ENCODE measurements at places on chromosomes 7 and 10.
A peak's percentile ranks its signal among the peaks of the same experiment; 100 is the strongest.

DNA sequence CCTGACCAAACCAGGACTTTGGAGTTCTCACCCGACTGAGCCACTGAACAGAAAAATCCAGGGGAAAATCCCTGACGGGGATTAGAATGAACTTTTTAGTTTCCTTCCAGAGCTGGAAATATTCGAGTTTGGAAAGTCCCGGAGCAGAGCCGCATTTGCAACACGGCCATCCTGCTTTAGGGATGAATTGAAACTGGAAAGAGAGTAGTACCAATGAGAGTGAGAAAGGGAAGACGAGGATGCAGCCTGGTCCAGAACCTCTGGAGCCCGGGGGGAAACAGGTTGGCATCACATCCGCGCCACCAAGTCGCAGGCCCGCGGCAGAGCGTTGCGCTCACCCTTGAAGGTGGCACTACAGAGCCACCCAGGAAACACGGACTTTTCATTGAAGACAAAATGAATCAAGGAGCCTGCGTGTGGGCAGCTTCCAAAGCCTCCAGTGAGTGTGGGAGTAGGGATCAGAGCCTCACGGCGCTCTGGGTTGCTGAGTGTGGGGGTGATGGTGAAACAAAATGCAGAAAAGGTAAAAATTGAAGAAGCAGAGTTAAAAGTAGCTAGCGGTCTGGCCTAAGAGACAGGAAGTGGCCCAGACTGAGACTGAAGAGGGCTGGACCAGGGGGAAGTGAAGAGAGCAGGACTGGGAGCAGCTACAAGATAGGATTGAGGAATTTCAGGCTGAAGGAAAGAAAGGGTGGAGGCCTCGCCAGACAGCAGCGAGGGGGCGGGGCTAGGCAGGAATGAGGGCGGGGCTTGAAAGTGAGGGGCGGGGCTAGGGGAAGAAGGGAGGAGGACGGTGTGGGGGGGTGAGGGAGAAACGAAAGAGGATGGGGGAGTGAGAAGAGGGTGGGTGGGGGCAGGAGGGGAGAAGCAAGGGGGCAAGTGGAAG is 1.8 kb downstream of the SMURF1 start:
- peaks cover 46% of the 10 kb centered on the region for H3K4me1 ChIP-seq
- peak overlapping the region; percentile 94 for H3K27ac ChIP-seq
- no peaks in the 10 kb centered on the region for H3K27me3 ChIP-seq
- DNase-seq, result no peak
- H3K4me3 ChIP-seq, result peak overlapping the region; percentile 68

DNA sequence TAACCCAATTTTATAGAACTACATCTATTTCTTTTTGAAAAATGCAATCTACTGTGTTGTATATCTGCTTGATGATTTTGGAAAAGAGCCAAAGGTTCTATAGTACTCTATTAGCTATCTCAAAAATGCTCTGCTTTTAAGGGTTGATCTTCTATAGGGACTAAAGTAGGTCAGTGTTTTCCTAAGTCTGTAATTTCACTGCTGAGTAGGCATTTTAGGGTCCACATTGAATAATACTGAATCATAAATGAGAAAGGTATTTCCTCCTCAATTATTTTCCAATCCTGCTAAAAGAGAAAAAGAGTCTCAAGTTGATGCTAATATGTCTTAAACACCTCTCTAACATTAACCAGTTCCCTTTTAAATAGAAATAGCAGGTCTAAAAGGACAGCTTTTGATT is 244.2 kb downstream of the LHFPL3 start:
- no peaks in the 10 kb centered on the region for H3K4me1 ChIP-seq
- no peak overlapping the region for H3K27ac ChIP-seq
- no peak overlapping the region for H3K4me3 ChIP-seq
- no peak for DNase-seq
- no peaks in the 10 kb centered on the region for H3K36me3 ChIP-seq
- peaks cover 22% of the 10 kb centered on the region for H3K27me3 ChIP-seq

DNA sequence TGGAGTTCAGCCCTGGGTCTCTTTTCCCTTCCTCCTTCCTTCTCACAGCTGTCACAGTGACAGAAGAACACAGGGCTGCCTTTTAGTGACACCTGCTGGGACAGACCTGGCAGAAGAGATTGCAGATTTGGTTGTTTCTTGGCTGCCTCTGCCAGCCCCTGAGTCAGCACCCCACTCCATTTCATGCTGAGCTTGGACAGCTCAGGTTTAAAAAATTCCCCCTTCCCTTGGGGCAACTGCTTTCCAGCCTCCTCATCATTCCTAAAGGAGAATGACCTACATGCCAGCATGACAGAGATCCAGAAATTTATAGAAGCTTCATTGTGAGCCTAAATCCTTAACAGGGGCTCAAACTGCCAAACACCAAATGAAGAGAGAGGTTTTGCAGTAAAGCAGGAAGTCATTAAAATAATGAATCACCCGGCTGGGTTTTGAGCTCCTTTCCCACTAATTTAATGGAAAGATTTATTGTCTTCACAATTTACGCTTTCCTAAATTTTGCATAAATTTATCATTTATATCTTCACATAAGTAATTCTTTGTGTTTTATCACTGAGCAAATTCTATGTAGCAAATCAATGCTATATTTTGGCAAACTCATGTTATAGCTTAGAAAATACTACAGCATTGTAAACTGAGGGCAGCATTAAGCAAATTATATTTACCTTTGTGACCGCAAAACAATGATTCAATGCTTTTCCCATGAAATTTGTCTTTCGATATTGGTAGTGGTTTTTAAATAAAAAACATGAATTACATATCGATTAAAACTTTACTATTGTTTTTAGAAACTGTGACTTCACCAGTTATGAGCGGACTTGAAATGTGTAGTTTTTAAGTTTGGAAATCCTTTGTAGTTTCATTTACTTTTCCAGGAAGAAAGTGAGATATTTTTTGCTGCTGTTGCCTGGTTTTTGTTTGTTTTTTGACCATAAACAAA is 399.5 kb upstream of the ANKRD30A start:
- peak; percentile 17 for DNase-seq
- no peaks in the 10 kb centered on the region for H3K36me3 ChIP-seq
- H3K4me3 ChIP-seq, result no peak overlapping the region
- peaks cover 11% of the 10 kb centered on the region for H3K4me1 ChIP-seq
- H3K27ac ChIP-seq, result peak overlapping the region; percentile 24

DNA sequence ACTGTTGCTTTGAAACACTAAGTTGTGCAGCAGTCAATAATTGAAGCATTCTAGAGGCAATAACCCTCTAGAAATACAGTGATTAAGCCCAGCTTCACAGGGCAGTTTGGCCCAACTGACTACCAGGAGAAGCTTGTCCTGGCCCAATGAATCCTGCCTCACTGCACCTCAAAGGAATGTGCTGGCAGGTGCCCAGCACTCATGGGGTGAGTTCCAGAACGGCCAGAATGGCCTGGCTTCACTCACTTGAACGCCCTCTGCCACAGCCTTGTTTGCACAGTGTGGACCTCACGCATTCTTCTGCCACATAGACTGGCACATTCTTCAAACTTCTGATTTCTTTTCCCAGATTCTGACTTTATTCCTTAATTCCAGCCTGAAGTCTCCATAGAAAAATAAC is 6.6 kb upstream of the ITIH2 start:
- peaks cover 2% of the 10 kb centered on the region for H3K36me3 ChIP-seq
- no peak overlapping the region for H3K27ac ChIP-seq
- DNase-seq, result no peak
- H3K4me1 ChIP-seq, result peaks cover 11% of the 10 kb centered on the region

DNA sequence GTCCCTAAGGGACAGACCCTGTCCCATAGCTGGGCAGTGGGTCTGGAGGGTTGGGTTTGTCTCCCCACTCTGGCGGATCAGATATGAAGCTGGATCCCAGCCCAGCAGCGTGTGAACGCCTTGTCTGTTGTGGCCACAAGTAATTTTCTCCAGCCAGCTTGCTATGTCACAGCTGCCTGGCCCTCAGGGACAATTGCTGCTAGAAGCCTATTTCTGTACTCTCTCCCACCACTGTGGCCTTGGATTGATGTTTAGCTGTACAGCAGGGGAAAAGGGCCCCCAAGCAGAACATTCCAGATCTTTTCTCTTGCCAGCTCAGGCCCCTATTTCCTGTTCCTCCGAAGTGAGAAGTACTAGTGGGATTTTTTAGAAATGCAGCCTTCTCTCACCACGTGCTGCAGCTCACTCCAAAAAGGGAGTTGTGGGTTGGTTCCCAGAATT is 53.5 kb upstream of the WAC start:
- DNase-seq, result no peak
- no peaks in the 10 kb centered on the region for H3K4me1 ChIP-seq
- no peak overlapping the region for H3K27ac ChIP-seq
- no peak overlapping the region for H3K4me3 ChIP-seq
- peaks cover 1% of the 10 kb centered on the region for H3K36me3 ChIP-seq

DNA sequence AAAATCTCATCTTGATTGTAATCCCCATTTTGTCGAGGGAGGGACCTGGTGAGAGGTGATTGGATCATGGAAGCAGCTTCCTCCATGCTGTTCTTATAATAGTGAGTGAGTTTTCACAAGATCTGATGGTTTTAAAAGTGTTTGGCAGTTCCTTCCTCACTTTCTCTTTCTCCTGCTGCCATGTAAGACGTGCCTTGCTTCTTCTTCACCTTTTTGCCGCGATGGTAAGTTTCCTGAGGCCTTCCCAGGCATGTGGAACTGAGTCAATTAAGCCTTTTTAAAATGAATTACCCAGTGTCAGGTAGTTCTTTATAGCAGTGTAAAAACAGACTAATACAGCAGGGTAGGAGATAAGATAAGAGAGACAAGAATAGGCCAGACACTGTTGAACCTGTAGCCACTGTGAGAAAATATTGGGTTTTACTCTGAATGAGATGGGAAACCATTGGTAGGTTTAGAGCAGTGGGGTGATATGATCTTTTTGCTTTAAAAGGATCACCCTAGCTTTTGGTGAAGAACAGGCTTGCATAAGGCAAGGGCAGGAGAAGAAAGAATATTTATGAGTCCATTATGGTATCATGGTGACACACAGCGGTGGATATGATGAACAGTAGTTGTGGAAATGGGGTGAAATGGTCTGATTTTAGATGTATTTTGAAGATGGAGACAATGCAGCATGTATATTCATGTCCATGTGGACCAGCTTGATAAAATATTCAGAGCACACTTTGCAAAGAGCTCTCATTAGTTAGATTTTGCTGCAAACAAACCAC is 11.5 kb downstream of the OR6B1 start:
- H3K36me3 ChIP-seq, result no peaks in the 10 kb centered on the region
- H3K27me3 ChIP-seq, result no peaks in the 10 kb centered on the region
- no peaks in the 10 kb centered on the region for H3K4me1 ChIP-seq
- H3K27ac ChIP-seq, result no peak overlapping the region
- DNase-seq, result no peak
- H3K4me3 ChIP-seq, result no peak overlapping the region

DNA sequence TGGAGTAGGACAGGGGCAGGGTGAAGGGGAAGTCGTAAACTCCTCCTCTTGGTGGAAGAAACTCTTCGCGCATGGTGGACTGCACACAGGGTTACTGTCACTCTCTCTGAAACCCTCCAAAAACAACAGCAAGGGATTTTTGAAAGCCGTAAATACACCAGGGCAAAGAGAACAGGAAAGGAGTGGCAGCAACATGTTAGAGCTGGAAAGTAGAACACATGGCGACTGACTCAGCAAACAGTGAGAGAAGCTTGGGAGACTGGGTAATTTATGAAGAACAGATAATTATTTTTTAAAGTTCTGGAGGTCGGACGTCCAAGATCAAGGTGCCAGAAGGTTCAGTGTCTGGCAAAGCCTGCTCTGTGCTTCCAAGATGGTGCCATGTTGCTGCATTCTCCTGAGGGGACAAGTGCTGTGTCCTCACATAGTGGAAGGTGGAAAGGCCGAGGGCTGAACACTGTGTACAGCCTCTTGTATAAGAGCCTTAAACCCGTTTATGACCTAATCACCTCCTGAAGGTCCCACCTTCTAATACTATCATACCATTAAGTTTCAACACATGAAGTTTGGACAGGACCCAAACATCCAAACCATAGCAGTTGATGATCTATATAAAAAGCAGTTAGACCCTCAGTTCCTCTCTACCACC is 22.5 kb upstream of the C10orf53 start:
- no peaks in the 10 kb centered on the region for H3K36me3 ChIP-seq
- no peak for DNase-seq
- peaks cover 20% of the 10 kb centered on the region for H3K27me3 ChIP-seq
- H3K4me1 ChIP-seq, result peaks cover 4% of the 10 kb centered on the region

DNA sequence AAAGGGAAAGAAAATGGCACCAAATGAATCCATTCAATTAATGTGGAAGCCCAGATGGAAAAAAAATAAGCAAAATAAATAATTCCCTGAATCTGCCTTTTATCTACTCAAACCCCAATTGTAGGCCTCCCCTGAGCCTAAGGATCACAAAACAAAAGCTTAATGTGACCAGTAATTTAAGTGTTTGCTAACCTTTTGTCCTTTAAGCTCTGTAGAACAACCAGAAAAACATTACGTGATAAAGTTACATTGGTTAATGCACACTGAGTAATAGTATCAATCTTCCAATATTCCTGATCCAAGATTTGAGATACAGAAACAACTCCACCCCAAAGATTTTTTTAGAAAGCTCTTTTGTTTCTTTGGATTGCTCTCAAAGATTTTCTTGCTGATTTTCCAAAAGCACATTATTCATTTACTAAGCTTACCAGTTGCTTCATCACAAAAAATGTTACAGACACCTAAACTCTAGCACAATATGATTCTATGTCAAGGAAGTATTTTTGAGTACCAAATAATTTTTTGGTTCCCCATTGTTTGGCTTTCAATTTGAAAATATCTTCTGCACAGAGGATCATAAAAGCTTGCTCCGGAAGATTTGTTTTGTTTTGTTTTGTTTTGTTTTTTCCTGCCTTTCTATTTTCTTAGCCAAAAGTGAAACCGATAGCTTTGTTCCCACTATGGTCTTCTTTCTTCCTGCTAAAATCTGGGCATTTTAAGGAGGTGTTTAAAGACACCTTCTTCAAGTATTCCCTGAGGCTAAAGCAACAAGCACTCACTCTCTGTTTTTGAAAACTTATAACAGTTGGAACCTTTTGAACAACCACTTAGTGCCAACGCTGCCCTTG is 54.2 kb downstream of the TRIL start:
- H3K27ac ChIP-seq, result no peak overlapping the region
- H3K4me3 ChIP-seq, result no peak overlapping the region
- DNase-seq, result no peak
- H3K4me1 ChIP-seq, result peaks cover 9% of the 10 kb centered on the region
- H3K27me3 ChIP-seq, result peaks cover 4% of the 10 kb centered on the region

GRCh38 chr7:51175992-51176388 is 140.6 kb downstream of the COBL start:
- H3K4me3 ChIP-seq, result no peak overlapping the region
- H3K36me3 ChIP-seq, result no peaks in the 10 kb centered on the region
- no peaks in the 10 kb centered on the region for H3K4me1 ChIP-seq
- H3K27me3 ChIP-seq, result no peaks in the 10 kb centered on the region
- no peak overlapping the region for H3K27ac ChIP-seq
